ENCODE measurements at places on chromosomes 7 and 10.

- no peak for DNase-seq
Observed at GRCh38 chr10:23474626-23475025, 35.8 kb downstream of the OTUD1 start.

GRCh38 chr10:85635650-85636049, 730.9 kb downstream of the GRID1 start:
- no peak for DNase-seq

- DNase-seq: no peak
Observed at GRCh38 chr10:104122225-104123107, 495 bp downstream of the SFR1 start.

DNA sequence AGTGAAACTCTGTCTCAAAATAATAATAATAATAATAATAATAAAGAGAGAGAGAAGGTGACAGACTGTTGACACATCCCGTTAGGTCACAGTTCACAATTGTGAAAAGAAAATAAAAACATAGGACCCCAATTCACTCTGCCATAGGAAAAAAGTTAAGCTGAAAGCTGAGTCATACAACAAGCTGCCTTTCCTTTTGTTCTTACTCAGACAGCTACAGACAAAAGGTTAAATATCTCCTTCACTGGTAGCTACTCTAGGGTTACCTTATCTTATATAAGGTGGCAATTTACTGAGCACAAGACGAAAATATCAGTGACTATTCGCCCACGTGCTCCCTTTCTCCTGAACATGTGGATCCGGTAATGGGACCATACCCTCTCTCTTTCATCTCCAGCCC, 17.5 kb downstream of the TUBAL3 start:
- DNase-seq: no peak

GRCh38 chr7:130886438-130887135, 152.6 kb upstream of the KLF14 start:
- peak; percentile 59 for DNase-seq

GRCh38 chr10:86899132-86899531, 58.3 kb downstream of the MMRN2 start:
- DNase-seq: no peak

GRCh38 chr10:129937351-129937751, 26.7 kb downstream of the EBF3 start:
- peak; percentile 28 for DNase-seq

All from activated effector memory CD4-positive, alpha-beta T cell treated with anti-CD3 and anti-CD28 coated beads, Interleukin-2, amount 50 U/mL, for 16 hours (primary cell).